Right ventricle myocardium inferior (tissue), 1 donor: ENCODE measurements at places on chromosomes 5 and 9. TPM values are rescaled to one million over a fixed set of nuclear protein-coding genes. Genes with fewer than 3 reads are reported as not detected.

- DNase-seq = no peak
These were observed 150.5 kb downstream of the GCNT1 start for GRCh38 chr9:76609285-76610010.

GRCh38 chr5:106017243-106017857, 1653.4 kb downstream of the EFNA5 start:
- DNase-seq = no peak

GRCh38 chr5:118479285-118479684, 509.1 kb downstream of the DTWD2 start:
- DNase-seq = no peak

- no peak for DNase-seq
These were observed 336.7 kb upstream of the CLINT1 start for GRCh38 chr5:158195416-158196210.

GRCh38 chr9:5712651-5713390, 83.9 kb downstream of the RIC1 start:
- DNase-seq = no peak

Gene GFI1B
- 0.43 TPM for total RNA-seq

DNA sequence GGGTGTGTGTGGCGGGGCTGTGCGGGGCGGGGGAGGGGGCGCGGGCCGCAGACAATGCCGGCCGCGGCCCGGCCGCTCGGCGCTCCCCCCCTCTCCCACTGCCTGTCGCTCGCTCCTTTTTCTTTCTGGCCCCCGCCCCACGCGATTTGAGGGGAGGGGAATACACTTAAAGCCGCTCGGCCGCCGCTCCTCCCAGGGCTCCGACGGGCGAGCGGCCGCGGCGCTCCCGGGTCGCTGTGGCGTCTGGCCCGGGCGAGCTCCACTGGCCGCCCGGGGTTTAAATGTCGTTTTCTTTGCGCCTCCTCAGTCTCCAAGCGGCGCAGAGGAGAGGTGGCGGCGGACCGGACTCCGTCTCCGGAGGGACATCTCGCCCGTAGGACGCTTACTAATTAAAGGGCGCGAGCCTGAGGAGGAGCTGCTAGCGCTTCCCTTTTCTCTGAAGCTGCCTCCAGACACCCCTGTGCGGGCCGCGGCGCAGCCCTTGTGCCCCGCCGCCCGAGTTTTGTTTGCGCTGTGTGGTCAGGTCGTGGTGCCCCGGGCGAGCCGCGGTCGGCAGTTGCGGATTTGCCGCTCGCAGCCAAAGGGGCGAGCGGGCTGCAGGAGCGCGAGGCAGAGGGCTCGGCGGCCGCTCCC, 1.4 kb downstream of the ZSWIM6 start:
- peak; percentile 84 for DNase-seq

DNA sequence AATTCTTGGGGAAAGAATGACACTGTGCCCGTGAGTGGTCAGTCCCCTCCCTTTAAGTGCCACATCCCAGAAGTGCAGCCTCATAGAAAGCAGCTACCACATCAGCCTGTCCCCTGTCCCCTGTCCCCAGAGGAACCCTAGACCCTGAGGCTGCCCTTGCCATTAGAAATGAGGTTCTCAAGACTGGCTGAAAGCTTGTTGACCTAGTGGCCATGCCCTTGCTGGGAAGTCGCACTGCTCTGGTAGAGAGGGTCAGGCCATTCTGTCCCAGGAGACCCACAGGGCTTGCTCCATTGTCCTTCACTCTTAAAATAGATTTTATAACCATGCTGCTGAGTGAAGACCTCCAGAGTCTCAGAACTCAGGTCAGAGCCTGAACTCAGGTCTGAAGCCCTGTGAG, 184.5 kb downstream of the RGS3 start:
- DNase-seq = no peak

DNA sequence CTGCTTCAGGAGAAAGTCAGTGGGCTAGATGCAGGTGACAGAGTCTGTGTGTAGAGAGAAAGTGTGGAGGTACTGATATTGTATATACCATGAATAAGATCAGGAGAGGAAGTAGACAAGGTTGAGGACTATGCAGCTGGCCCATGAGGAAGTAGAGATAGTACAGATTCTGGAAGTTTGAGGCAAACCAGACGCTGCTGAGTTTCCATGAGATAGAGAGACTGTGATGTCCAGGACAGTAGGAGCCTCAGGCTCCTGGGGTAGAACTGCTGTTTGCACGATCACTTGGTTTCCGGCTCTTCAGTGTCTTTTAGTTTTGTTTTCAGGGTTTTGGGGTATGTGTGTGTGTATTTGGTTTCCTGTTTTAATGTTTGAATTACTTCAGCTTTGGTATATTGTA, 13.6 kb downstream of the OTULINL start:
- DNase-seq = no peak

DNA sequence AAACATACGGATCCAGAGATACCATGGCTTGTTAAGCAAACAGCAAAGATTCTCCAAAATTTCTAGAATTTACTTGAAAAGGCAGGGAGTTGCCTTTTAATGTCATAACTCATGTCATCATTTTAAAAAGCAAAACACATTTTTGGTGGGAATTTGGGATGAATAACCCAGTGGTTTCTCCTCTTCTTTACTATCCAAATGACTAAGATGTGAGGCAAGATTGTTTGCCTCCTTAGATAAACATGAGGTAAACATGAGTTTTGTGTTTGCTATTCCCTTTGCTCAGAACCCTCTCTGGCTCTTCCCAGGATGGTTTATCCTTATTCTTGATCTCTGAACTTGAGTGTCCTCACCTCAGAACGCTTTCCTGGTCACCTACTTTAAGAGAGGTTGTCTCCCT, 267.0 kb downstream of the EBF1 start:
- DNase-seq = no peak

DNA sequence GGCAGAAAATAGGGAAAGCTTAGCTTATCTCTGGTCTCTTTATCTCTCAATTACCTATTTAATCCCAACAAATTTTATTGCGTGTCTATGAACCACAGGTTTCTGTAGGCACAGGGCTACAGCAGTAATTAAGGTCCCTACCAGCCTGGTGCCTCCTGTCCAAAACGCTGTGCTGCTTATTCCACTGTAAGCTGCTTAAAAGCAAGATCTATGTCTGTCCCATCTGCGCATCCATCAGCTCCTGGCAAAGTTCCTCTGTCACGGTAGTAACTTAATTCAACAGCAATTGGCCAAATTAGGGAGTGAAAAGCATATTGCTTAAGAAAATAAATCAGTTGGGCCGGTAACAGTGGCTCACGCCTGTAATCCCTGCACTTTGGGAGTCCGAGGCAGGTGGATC, 235.8 kb upstream of the VLDLR start:
- no peak for DNase-seq

GRCh38 chr5:95984287-95984938, 22.8 kb upstream of the ELL2 start:
- no peak for DNase-seq

- DNase-seq = no peak
These were observed 170.9 kb downstream of the CTNND2 start for GRCh38 chr5:11733185-11733839.

- DNase-seq = no peak
These were observed 245.4 kb upstream of the ANKH start for GRCh38 chr5:15116996-15117395.

Gene NFIB
- 116 TPM for total RNA-seq

Gene PPP2R2B
- total RNA-seq = 0.43 TPM

Gene PCDHA7
- total RNA-seq = not detected

DNA sequence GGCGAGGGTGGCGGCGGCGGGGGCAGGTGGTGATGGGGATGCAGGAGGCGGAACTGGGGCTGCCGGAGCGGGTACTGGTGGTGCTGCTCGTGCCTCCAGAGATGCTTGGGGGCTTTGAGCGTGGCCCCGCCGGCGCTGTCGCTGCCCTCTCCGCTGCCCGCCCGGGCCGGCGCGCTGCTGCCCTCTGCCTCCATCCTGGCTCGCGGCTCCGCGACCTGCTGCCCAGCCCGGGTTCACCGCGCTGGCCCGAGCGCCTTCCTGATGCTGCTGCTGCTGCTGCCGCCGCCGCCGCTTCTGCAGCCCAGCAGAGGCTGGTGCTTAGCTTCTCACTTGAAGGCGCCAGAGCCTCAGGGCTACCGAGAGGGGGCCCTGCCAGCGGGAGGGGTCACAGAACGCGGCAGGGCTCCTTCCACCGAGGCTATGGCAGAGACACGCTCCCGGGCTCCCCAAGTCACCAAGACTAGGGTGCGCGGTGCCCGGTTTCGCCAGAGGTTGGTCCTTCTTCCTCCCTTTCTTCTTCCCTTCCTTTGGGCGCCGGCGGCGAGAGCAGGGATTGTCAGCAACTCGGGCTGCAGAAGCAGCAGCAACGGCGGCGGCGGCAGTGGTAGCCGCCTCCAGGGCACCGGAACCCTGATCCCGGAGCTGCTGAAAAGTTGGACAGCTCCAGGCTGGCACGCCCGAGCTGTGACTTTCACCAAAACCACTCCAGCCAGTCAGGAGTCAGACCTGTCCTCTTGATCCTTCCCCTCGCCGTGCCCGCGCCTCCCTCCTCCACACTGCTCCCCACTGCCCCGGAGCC, at the start of gene PDE4D:
PDE4D (minus strand) TSS at position 298 of the 799 bp plus-strand sequence.
- peak; percentile 77 for DNase-seq

DNA sequence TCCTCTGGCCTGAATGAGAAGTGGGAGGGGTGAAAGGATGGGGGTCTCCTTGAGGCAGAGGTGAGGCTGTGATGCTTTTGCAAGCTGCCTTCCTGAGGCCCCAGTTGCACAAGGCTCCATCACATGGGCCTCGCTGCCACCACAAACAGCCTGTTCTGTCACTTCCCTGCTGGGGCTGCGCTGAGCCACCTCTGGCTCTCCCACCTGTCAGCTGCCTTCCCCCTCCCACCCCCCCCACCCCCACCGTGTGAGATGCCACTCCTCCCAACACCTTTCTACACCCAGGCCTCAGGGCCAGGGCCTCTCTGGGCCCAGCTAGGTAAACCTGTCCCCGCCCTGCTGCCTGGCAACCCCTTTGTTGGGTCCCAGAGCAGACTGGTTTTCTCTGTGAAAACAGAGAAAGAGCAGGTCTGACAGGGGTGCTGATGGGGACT, 4.5 kb upstream of the PDLIM4 start:
- no peak for DNase-seq

Gene SVEP1
- 6.4 TPM for total RNA-seq

Gene NADK2
- 39.4 TPM for total RNA-seq

Gene ENTREP1
- total RNA-seq = 20.0 TPM

Gene LURAP1L
- total RNA-seq = 1.9 TPM

Gene DAB2IP
- 53.0 TPM for total RNA-seq

- DNase-seq = no peak
These were observed 531.1 kb downstream of the CETN3 start for GRCh38 chr5:89878140-89879132.

DNA sequence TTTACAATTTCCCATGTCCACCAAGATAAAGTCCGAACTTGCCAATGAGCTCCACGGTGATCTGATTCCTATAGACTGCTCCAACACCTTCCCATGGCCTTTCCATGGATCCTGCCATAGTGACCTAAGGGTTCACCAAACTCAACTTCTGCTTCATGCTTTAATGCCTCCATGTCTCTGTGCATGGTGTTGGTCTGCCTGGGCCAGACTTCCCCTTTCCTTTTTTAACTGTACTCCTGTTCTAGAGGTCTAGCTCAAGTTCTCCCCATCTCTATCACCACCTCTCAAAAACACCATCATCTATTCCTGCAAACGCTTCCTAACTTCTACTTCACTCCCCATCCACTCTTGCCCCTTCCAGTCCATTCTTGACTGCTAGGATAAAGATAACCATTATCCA, 14.8 kb upstream of the SMARCA2 start:
- DNase-seq = no peak

DNA sequence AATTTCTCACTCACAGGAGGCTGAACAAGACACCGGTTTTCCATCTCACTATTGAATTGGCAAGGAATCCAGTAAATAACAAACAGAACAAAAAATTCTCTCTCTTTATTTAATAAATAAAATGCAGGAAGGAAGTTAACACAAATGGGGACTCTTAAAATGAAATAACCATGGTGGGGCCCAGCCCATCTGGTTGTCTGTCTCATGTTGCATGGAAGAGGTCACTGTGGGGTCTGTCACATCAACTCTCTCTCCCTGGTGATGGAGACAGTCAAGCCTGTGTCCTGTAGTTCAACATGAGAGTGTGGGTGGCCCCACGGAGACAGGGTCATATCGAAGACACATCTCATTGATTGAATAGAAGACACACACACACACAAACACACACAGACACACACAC, 297.7 kb downstream of the IRX2 start:
- no peak for DNase-seq

Gene BARHL1
- not detected for total RNA-seq

GRCh38 chr9:90801241-90801972, at the start of gene SYK:
TSS of gene SYK (plus strand) at chr9:90801819. CDS start at chr9:90843899, 42,080 bp downstream.
- peak; percentile 92 for DNase-seq

Gene NPR3
- 10.6 TPM for total RNA-seq

DNA sequence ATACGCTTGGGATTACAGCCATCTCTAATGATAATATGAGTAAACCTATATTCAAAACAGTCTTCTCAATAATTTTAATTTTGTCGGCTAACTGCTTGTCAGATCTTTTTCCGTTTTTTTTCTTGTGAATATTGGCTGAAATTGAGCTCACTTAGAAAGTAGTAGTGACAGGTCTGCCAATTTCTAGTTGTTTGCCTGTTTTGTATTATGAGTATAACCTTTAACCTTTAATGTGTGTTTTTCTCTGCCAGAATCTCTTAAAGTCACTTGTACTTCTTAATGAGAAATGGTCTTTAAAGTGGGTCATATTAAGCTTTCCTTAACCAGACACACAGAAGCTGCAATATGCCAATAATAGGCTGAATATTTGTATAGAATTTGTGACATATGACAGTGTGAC, 511.0 kb downstream of the CSNK1G3 start:
- DNase-seq = no peak

Gene PCDHB12
- total RNA-seq = 1.3 TPM

Gene MAT2B
- total RNA-seq = 59.1 TPM

GRCh38 chr5:30804739-30805505, 388.6 kb upstream of the CDH6 start:
- DNase-seq = peak; percentile 53

Gene AK8
- not detected for total RNA-seq

Gene SOX30
- 0.19 TPM for total RNA-seq

- no peak for DNase-seq
These were observed 20.1 kb downstream of the SYK start for GRCh38 chr9:90821697-90822096.

Gene CACFD1
- total RNA-seq = 13.9 TPM

Gene TMC1
- total RNA-seq = not detected

- DNase-seq = no peak
These were observed 11.6 kb downstream of the LHX3 start for GRCh38 chr9:136193127-136193890.
